Stimulated activated CD4-positive, alpha-beta T cell treated with anti-CD3 and anti-CD28 coated beads, Interleukin-1b, Interleukin-23, amount 100 ng/mL, for 1 hour (primary cell): ENCODE measurements at places on chromosomes 3 and 15.

GRCh38 chr3:194057570-194058188 lies 78.3 kb upstream of the HES1 start:
- no peak for DNase-seq

- DNase-seq: no peak
These were observed 124.3 kb downstream of the FBLN2 start for GRCh38 chr3:13673207-13673606.

DNA sequence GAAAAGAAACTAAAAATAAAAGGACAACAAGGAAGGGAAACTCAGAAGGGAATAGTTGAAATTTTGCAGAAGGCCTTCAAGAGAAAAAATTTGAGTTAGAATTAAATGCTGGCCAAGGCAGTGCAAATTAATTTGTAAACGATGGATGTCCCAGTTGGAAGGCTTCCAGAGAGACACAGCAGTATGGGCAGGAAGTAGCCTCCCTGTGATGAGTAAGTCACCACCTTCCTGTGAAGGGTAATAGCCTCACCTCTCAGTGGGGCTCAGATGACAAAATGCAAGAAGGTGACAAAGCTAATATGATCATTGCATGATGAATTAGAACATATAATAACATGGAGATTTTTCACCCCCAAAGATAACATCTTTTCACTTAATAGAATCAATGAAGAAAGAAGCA lies 27.3 kb upstream of the TMCO5A start:
- DNase-seq: no peak

DNA sequence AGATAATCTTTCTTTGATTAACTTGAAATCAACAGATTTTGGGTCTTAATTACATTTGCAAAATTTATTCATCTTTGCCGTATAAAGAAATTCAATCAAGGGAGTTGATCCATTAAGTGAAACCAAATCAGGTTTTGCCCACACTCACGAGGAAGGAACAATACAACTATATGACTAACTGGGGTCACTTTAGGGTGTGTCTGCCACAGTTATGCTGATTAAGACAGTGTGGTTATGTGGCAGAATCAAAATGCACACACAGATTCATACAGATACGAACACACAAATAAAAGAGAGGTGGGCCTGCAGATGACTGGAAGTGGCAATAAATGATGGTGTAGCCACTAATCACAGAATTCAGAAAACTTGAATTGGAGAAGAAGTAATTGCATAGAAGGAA lies 543.5 kb downstream of the GABRG3 start:
- no peak for DNase-seq

GRCh38 chr3:150371741-150372254 lies 36.3 kb upstream of the TSC22D2 start:
- DNase-seq: no peak

GRCh38 chr15:29066310-29066709 lies 180.5 kb downstream of the APBA2 start:
- DNase-seq: no peak

- DNase-seq: no peak
These were observed 108.9 kb downstream of the ATG7 start for GRCh38 chr3:11381141-11381540.

GRCh38 chr3:100046986-100047385 lies 67.3 kb downstream of the FILIP1L start:
- no peak for DNase-seq

DNA sequence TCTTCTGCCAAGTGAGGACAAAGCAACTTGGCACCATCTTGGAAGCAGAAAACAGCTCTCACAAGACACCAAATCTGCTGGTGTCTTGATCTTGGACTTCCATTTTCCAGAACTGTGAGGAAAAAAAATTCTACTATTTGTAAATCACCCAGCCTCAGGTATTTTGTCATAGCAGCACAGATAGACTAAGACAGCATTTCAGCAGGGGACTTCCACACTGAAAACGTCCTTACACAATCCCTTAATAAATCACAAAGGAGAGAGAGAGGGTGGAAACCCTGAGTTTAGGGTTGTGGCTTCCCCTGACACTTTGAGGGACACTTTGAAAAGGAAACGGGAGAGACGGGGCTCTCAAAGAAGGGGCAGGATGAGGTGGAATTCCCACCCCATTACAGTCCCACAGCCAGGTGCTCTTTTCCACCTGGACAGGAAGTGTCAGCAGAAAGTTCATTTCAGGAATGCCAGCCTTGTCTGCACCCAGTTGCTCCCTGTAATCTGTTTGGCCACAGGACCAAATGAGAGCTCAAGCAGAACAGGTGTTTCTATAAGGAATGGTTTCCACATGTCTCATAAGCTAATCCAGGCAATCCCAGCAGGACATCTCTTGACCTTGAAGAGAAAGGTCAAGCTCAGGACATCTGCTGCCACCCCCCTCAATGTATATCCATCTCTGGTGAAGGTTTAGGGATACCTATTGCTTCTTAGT lies 51.3 kb downstream of the MYLK start:
- no peak for DNase-seq

- no peak for DNase-seq
These were observed 229.7 kb downstream of the ISL2 start for GRCh38 chr15:76566276-76566675.

GRCh38 chr15:62833646-62834045 lies 208.9 kb upstream of the TPM1 start:
- no peak for DNase-seq

DNA sequence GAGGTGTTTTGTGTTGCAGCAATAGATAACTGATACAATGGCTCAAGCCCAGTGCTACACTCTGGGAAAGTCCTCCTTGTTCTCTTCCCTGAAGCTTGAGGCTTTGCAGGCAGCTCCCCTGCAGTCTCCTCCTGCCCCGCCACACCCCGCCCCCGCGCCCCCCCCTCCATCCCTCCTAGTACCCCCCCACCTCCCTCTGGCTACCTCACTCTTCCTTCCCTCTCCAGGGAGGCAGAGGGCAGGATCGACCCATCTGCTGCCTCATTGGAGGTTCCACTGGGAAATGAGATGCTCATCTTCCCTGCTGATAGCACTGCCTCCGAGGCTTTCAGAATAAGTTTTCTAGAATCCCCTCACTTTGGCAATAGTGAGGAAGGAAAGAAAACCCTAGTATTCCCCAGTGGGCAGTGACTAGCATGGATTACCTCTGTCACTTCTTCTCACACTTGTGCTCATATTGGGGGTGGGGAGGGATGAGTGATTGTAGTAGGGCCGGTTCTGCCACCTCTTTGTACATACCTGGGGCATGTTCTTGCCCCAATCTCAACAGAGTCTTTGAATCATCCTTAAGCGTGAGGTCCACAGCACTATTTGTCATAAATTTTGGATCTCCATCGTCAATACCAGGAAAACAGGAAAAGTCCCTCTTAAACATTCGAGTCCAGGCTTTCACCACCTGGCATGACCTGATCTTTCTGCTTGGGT lies 16.3 kb upstream of the RAB7A start:
- DNase-seq: no peak

DNA sequence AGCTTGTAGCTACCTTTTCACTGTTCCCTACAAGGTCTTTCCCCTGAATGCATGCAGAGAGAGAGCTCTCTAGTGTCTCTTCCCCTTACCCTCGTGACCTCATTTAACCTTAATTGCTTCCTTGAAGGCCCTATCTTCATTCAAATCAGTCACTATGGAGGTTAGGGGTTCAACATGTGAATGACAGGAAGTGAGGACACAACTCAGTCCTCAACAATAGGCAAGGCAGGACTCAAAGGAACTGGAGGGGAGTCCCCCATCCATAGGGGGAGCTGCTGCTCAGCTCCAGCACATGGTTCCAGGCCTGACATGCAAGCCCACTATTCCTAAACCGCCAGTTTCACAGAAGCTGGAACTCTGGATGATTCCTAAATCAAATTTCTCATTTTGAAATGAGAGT lies 33.8 kb upstream of the GYG1 start:
- no peak for DNase-seq

DNA sequence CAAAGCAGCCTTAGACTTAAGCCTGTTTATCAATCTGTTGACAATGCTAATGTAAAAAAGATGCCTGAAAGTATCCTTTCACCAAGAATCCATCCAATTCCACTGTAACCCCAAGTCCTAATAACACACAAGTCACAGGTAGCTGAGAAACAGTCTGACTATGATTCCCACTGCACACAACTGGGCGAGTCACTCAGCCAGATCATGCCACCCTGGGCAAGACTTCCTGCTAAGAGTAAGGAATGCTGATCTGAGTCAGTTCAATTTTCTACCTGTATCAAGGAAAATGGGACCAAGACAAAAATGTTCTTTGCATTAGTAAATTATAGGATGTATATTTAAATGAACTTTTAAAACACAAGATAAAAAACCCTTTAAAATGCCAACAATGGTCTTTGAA lies 33.3 kb downstream of the NPTN start:
- DNase-seq: no peak

DNA sequence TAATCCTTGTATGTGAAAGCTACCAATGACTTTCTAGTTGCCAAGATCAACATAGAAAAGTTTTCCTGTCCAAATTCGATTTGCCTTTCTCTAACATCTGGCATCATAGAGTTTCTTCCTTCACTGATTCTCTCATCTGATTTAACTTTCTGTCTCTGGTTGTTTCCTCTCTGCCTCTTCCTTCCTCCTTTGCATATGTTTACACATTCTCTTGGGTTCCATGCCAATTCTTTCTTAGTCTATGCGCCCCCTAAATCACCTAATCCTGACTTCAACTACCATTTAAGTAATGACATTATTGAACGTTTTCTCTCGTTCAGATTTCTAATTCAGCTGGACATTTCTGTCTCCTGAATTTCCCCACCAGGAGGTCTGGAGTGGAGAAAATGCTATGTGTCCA lies 561.9 kb upstream of the TGFBR2 start:
- DNase-seq: no peak

DNA sequence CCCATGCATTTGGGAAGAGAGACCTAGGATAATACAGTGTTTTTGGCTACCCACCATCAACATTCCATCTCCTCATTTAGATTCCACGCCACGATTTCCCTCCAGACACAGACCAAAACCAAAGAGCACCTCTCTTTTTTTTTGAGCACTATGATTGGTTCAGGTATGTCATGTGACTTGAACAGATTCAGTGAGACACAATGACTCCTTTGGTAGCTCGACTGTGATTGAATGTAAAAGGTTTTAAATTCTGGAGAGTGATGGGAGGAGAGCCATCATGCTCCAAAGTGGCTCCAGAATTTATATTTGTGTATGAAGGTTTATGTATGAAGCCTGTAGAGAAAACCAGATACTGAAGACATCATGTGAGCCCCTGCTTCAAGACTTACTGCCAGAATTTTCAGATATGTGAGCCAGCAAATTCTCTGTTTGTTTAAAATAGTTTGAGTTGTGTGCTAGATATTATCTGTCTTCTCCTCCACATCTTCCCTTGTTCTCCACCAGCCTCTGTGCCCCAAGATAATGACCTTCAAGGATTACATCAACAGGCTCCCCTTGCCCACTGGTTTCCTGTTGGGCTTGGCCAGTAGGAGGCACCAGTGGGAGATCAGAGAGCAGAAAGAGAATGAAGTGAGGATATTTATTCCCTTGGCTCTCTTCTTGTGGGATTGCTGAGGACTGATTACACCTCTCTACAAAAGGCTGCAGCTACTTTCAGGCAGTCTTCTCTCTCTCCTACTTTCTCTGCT lies 12.5 kb downstream of the MYD88 start:
- DNase-seq: no peak

GRCh38 chr15:98954411-98954810 lies 53.2 kb downstream of the PGPEP1L start:
- no peak for DNase-seq

DNA sequence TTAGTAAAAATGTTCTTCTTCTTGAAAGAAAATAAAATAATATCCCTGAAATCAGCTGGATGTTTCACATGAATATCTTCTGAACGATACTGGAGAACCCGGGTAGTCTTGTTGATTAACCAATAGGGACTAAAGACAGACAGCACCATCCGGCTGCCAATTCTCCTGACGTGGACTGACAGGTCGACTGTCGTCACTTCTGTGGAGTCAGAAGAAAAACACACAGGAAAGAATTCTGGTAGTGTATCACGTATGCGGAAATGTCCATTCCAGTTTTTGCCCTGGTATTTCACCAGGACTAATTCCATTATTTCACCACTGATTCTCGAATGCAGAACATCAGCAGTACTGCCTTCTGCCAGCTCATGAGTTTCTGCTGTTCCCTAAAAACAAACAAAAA lies 144.6 kb downstream of the VPS13C start:
- no peak for DNase-seq

- DNase-seq: no peak
These were observed 140.5 kb upstream of the TPM1 start for GRCh38 chr15:62901909-62902546.

DNA sequence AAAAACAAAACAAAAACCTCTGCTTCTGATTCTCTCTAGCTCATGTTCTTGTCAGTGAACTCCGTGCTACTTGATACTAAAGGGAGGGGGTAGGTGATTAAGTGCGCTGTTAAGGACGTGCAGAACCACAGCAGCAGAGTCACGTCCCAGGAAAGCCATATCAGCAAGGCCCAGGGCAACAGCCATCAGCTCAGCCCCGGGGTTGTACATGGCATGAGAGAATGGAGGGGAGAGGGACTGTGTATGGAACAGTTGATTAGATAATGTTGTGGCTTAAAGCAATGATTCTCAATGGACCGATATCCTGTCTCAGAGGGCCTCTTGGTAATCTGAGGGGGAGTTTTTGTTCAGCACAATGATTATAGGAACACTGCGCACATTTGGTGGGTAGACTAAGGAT lies 27.6 kb downstream of the C2CD4A start:
- no peak for DNase-seq

GRCh38 chr3:194559530-194559929 lies 72.7 kb upstream of the ATP13A3 start:
- DNase-seq: no peak

DNA sequence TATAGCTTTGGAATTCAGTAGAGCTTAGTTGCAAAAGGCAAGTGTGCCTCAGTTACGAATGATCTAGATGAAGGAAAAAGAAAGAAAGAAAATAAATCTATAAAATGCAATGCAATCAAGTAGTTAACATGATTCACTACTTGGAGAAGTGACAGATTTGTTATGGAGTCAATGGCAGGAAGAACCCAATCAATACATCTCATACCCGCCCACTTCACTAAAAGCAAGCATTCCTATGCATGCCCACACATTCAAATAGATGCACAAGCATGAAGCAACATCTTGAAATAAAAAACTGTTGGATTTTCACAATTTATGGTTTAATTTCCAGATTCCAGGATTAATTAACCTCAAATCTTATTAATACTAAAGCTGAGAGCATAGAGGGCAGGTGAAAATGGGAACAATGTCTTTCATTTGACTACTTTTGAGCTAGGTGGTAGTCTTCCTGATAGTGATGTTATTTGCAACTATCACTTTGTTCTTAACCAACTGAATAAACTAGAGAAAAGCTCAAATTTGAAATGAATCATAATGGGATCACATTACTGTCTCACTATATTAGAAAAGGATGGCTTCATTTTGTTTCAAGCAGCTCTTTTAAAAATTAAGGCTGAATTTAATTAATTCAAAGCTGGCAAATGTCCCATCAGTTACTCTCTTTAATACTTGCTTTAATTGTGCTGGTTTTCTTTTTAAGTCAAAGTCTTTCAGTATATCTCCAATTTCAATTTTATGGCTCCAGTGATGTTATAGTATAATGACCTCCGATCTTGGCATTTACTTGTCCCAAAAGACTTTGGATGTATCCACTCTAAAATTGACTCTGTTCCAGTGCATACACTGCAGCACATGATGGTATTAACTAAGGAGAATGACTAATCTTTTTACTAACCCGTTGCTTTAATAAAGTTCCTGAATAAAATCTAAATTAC lies 46.7 kb upstream of the CCDC50 start:
- no peak for DNase-seq
